ENCODE measurements at places on chromosomes 4 and X.

DNA sequence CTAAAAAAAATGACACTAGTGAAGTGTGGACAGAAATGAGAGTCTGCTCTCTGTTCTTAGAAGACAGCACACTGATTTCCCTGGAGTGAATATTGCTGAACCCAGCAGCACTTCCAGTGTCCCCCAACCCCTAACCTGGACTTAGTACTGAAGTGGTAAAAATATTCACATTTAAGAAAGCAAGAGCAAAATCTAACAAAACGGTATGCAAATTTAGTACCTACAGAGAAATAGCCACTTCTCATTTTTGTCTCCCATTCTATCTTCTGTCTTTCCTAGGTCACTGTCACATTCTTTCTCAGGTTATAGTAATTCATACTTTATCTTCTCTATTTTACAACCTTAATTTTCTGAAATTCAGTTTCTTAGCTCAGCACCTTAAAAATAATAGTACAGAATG is 274.7 kb downstream of the CFAP299 start:
- no peak for DNase-seq

- peak; percentile 74 for DNase-seq
These were observed at the start of gene SLC10A7 for GRCh38 chr4:146521541-146522097. Gene SLC10A7 (minus strand): TSS chr4:146521940. CDS start chr4:146521717, 223 bp downstream.

DNA sequence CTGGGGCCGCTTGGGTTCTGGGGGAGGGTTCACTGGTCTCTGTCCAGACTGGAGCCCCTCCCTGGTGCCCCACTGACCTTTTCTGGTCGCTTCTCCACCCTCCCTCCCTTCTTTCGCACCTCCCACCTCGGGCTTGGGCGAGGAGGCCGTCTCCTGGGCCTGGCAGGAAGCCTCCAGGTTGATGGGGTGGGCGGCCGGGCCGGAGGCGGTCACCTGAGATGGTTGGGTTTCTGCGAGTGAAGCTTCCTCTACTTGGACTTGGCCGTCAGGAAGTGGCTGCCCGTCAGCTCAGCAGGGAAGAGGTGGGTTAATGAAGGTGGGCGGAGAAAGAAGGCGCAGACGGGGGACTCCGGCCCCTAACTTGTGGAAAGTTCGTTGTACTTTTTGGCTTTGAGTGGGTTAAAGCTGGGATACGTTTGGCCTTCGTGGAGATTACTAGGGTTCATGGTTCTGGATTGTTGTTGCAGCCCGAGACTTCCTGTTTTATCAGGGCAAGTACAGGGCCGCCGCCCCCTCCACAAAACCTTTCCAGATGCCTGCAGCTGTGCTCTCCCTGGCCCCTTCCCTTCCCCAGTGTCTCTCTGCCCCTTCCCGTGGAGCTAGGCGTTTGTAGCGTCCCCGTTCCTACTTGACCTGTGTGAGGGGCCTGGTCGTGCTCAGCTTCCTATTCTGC is 1.2 kb downstream of the AKAP17A start:
- no peak for DNase-seq

GRCh38 chr4:4852591-4853362 is 6.7 kb upstream of the MSX1 start:
- no peak for DNase-seq

GRCh38 chr4:110172972-110173371 is 25.4 kb downstream of the ELOVL6 start:
- DNase-seq, result peak; percentile 65

DNA sequence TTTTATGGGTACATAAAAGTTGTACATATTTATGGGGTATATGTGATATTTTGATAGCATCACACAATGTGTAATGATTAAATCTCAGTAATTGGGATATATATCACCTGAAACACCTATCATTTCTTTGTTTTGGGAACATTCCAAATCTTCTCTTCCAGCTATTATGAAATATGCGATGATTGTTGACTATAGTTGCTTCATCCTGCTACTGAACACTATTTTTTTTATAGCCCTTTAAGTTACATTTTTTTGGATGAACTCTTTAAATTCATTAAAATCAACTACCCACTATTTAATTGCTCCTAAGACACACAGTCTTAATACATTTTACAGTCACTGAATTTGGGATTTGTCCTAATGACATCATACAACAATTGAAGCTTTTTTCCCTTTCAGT is 212.9 kb downstream of the BMPR1B start:
- DNase-seq, result no peak

DNA sequence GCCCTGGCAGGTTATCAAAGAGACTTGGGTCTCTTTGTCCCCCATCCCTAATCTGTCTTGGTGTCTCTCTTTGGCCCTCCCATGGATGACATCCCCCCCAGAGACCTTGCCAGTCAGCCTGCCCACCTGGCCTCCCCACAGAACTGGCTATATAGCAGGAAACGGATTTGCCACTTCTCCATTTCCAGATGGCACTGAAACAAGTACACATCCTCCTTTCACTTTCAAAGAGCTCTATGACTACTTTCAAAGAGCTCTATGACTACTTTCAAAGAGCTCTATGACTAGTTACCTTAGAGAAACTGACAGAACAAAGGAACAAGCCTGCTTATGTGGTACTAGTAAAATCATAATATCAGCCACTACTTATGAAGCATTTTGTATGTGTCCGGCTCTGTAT is 175.3 kb downstream of the MAML3 start:
- no peak for DNase-seq

- peak; percentile 65 for DNase-seq
These were observed at the start of gene MSN for GRCh38 chrX:65667503-65668376. Gene MSN (plus strand): TSS chrX:65667654. CDS start chrX:65667842, 188 bp downstream.

- DNase-seq, result no peak
These were observed 2.6 kb downstream of the UVSSA start for GRCh38 chr4:1349359-1350168.

GRCh38 chr4:4271912-4272311 is 18.0 kb downstream of the LYAR start:
- no peak for DNase-seq

- DNase-seq, result peak; percentile 42
These were observed 164.4 kb downstream of the QDPR start for GRCh38 chr4:17347445-17347844.

DNA sequence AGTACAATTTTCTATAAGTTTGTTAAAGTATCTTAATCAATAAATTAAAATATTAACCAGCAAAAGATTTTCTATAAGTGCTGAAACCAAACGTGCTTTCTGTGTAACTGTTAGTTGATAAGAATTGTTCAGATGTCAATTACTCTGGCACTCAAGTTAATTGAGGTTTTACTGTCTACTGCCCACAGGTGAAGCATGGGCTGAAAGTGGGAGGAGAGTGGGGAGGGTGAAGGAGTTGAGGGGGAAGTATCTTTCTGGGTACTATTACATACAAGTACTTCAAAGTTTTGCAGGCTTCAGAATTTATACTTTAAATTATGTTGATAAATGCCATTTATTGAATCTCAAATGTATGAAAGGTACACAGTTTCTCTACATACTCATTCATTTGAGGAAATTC is 19.1 kb upstream of the CXCL3 start:
- no peak for DNase-seq

DNA sequence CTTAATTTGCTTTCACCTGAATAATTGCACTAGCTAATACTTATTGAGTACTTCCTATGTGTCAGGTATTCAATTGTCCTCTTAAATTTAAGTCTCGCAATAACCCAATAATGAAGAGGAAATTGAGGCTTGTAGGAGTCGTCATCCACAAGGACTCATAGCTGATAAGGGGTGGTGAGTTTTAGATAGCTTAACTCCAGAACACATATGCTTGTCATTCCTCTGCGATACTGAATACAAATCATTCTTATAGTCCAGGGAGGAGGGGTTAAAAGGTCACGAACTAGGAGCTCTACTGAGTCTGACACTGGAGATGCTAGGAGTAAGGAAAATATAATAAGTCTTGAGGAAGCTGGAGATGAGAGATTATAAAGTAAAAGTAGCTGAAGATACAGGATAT is 1.4 kb upstream of the PACRGL start:
- DNase-seq, result no peak

DNA sequence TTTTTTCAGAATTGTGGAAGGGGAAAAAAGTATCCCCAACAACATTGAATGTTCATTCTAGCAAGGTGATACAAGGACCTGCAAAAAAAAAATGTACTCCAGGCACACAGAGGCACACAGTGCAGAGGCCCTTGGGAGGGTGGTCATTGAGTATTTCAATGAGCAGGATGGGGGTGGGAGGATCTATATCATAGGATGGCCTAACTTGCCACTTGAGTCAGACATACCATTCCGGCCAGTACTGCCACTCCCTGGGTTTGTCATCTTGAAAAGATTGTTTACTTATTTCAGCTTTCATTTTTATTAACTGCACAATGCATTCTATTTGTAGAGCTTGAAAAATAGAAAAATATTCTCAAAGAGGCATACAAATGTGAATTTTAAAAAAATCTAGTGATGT is 18.7 kb downstream of the ZNF595 start:
- DNase-seq, result no peak

GRCh38 chr4:40630335-40631021 is 814 bp upstream of the RBM47 start:
- peak; percentile 81 for DNase-seq

GRCh38 chr4:52408032-52408431 is 251.1 kb downstream of the USP46 start:
- DNase-seq, result no peak

GRCh38 chrX:69493193-69493592 is 10.9 kb upstream of the NALF2 start:
- DNase-seq, result peak; percentile 60

DNA sequence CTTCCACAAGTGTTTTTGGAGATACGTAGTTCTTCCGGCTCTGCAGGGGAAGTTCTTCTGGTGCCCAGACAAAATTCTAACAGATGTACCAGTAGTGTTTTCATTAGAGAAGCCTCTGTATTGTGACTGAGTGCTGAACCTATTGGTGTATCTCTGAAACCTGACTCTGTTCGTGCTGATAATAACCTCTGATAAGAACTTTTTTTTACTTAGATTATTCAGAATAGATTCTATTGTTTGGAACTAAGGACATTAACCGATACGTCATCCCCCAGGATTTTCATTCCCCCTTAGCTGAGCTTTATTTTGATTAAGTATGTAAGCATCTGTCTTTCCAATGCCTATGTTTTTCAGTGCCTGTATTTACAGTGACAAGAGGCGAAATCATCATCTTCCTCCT is 362.9 kb downstream of the PDGFC start:
- DNase-seq, result no peak

GRCh38 chr4:61619528-61619927 is 419.4 kb downstream of the ADGRL3 start:
- DNase-seq, result peak; percentile 25

DNA sequence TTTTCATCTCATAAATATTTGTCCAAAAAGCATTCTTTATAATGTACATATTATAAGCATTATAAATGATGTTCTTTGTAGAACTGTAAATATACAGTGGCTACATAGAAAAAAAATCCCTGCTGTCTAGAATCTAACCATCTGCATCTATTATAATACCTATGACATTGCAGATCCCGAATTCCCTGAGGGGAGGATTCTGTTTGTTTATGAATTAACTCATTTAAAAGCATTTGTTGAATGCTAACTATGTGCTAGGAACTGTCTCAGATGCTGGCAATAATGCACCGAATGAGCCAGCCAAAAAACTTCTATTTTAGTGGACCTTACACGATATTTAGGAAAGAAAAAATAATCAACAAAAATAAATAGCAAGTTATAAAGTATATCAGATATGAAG is 189.6 kb downstream of the PACRGL start:
- no peak for DNase-seq

- peak; percentile 70 for DNase-seq
These were observed 7.9 kb upstream of the SLC25A43 start for GRCh38 chrX:119391279-119391678.

DNA sequence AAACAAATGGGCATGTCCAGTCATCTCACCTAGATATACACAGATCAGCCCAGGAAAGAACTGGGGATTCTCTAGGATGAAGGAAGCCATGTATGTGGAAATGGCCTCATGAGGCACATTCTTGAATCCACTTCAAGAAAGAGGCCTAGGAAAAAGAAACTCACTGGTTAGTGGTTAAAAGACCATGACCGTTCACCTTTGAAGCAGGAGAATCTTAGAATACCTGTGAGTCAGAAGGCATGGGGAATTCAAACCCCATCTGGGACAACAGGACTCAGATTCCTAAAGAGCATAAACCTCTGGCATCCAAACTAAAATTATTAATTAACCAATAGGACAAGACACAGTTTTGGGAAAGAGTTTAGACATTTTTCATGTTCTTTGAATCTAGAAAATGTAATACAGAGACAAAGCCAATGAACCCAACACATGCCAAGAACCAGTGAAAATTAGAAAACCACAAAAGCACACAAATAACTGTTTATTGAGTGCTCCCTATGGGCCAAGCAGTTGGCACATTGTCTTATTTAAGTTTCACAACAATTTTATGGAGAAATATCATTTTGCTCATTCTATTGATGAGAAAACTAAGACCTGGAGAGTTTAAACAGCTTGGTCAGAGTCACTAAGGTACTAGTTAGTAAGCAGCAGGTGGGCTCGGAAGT is 97.5 kb downstream of the NPNT start:
- no peak for DNase-seq

DNA sequence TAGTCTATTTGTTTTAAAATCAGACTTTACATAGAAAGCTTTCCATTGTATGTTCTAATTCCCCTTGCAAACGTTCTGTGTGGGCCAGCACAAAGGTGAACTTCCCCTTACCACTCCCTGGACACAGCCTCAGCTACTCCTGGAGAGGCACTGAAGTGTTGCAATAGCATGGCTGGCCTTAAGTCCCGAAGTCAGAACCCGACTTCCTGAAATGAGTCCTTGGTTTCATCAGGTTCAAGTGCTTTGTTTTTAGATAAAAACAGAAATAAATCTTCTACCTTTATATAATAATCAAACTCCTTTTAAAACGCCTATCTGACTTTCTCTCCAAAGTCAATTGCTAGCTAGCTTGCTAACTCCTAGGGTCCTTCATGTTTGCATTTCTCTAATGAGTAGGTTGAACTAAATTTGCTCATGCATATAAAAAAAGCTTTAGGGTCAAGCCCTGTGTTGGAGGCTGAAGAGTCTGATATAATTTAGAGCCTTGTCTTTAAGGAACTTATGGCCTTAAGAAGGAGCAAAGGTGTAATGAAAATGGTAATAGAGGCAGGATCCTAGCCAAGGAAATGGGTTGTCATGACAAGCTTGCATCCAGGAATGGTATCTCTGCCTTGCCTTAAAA is 9.0 kb downstream of the BMP3 start:
- peak; percentile 25 for DNase-seq

DNA sequence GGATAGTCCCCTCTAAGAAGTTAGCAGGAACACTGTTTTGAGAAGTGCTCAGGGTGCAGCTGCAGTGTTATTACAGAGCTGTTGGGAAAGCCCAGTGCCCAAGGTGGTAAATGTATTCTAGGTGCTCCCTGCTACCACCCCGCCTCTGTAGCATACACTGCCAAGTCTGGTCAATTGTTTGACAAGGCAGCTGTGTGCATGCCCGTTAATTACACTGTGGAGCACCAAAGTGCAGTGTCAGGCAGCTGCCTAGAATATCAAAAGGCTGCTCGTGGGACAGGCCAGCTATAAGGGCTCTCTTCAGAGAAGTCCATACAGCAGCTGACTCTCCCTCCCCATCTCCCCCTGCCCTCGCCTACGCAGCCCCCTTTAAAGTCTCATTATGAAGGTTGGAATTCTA is 99.9 kb upstream of the KLHL13 start:
- DNase-seq, result no peak

Data from HT-29 (cell line).